ENCODE measurements at places on chromosomes 4 and X. TPM values are rescaled to one million over a fixed set of nuclear protein-coding genes. Genes with fewer than 3 reads are reported as not detected.

ARMCX1 gene
- polyA plus RNA-seq: not detected

SPIN2B gene
- polyA plus RNA-seq: 17.3 TPM

SPANXA2 gene
- not detected for polyA plus RNA-seq

PABPC4L gene
- not detected for polyA plus RNA-seq

CPZ gene
- polyA plus RNA-seq: not detected

GAGE12C gene
- polyA plus RNA-seq: not detected

TMEM47 gene
- polyA plus RNA-seq: not detected

ADGRG4 gene
- polyA plus RNA-seq: not detected

IL3RA gene
- polyA plus RNA-seq: 0.66 TPM

CTAG1B gene
- polyA plus RNA-seq: not detected

NHS gene
- not detected for polyA plus RNA-seq

PARM1 gene
- polyA plus RNA-seq: 37.0 TPM

GPC3 gene
- polyA plus RNA-seq: 0.10 TPM

TCEAL9 gene
- 1.3 TPM for polyA plus RNA-seq

GAGE12E gene
- not detected for polyA plus RNA-seq

CSN1S1 gene
- not detected for polyA plus RNA-seq

TSPAN7 gene
- not detected for polyA plus RNA-seq

MAGEB2 gene
- polyA plus RNA-seq: not detected

CCNA2 gene
- polyA plus RNA-seq: 0.24 TPM

PHEX gene
- polyA plus RNA-seq: 0.11 TPM

CC2D2A gene
- not detected for polyA plus RNA-seq

ANKRD17 gene
- polyA plus RNA-seq: 9.6 TPM

TECRL gene
- polyA plus RNA-seq: not detected

SPANXN1 gene
- polyA plus RNA-seq: not detected

IQSEC2 gene
- not detected for polyA plus RNA-seq

RADX gene
- 1.9 TPM for polyA plus RNA-seq

TENM3 gene
- polyA plus RNA-seq: not detected

DCAF8L2 gene
- not detected for polyA plus RNA-seq

PNMA3 gene
- not detected for polyA plus RNA-seq

PRDX4 gene
- 52.6 TPM for polyA plus RNA-seq

GIMD1 gene
- not detected for polyA plus RNA-seq

FRAS1 gene
- not detected for polyA plus RNA-seq

Measured in IgD-negative memory B cell (primary cell).